Transverse colon (tissue), 4 donors: ENCODE measurements at places on chromosomes 12 and 14. TPM values are rescaled to one million over a fixed set of nuclear protein-coding genes. Genes with fewer than 3 reads are reported as not detected.
A peak's percentile ranks its signal among the peaks of the same experiment; 100 is the strongest.

DNA sequence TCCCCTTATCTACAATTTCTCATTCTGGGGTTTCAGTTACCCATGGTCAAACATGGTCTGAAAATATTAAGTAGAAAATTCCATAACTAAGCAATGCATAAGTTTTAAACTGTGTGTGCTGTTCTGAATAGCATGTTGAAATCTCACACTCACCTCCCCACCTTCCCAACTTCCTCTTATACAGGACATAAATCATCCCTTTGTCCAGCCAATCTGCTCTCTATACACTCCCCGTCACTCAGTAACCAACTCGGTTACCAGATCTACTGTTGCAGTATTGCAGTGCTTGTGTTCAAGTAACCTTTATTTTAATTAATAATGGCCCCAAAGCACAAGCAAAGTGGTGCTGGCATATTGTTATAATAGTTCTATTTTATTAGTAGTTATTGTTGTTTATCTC lies 420.5 kb downstream of the GXYLT1 start:
- H3K4me3 ChIP-seq = no peak overlapping the region
- DNase-seq = no peak
- H3K27me3 ChIP-seq = no peaks in the 10 kb centered on the region
- no peaks in the 10 kb centered on the region for H3K36me3 ChIP-seq
- H3K27ac ChIP-seq = no peak overlapping the region

- no peak for DNase-seq
- no peak overlapping the region for H3K4me3 ChIP-seq
- peaks cover 6% of the 10 kb centered on the region for H3K36me3 ChIP-seq
- H3K27ac ChIP-seq = no peak overlapping the region
- H3K4me1 ChIP-seq = peaks cover 26% of the 10 kb centered on the region
These were observed 1.6 kb downstream of the TMEM260 start for GRCh38 chr14:56581041-56581727.

DNA sequence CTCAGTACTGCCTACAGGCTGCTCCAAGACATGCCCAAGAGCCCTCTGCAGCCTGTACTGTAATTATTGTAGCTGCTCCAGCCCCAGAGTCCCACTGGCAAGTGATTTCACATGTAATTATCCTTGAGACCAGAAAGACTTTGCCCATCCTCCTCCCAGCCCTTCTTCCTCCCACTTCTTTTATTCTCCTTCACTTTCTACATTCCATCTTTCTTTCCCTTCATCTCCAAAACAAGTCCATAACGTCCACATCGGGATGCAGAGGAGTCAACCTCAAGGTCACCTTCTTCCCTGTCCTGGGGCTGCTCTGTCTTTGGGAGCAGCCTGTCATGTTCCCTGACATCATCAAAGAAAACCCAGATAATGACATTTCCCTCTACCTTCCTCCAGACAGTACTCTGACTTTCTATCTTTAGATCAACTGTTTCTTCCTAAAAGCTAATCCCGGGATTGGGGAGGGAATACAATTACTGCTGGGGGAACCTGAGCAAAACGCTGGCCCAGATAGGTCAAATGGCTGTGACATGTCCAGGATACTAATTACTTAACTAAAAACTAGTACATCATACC lies 39.1 kb downstream of the SLC8A3 start:
- no peak overlapping the region for H3K4me3 ChIP-seq
- no peak overlapping the region for H3K27ac ChIP-seq
- DNase-seq = no peak
- no peaks in the 10 kb centered on the region for H3K27me3 ChIP-seq

- H3K27ac ChIP-seq = no peak overlapping the region
- peak overlapping the region; percentile 1 for H3K4me3 ChIP-seq
- peaks cover 13% of the 10 kb centered on the region for H3K4me1 ChIP-seq
These were observed 947 bp upstream of the LRRC9 start for GRCh38 chr14:59918824-59919569.

- no peak overlapping the region for H3K27ac ChIP-seq
- no peaks in the 10 kb centered on the region for H3K36me3 ChIP-seq
- no peak for DNase-seq
- no peaks in the 10 kb centered on the region for H3K4me1 ChIP-seq
These were observed 10.5 kb downstream of the LARP4 start for GRCh38 chr12:50411051-50411660.

DNA sequence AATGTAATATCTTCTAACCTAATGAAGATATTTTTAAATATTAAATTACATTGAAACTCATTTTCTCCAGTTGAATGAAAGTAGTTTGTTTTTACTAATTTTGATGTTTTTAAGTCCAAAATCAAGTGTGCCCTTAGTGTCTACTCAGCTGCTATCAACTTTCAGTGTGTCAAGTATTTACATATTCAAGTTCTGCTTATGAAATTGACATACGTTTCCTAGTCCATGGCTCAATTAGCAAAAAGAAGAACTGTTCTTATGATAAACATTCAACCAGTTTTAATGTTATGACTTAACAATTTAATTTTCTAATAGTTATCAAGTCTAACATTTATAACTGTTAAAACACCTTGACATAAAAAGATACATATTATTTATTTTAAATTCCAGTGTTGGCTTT lies 137.1 kb downstream of the DUSP6 start:
- H3K4me3 ChIP-seq = no peak overlapping the region
- H3K27me3 ChIP-seq = no peaks in the 10 kb centered on the region
- H3K27ac ChIP-seq = no peak overlapping the region
- DNase-seq = no peak

DNA sequence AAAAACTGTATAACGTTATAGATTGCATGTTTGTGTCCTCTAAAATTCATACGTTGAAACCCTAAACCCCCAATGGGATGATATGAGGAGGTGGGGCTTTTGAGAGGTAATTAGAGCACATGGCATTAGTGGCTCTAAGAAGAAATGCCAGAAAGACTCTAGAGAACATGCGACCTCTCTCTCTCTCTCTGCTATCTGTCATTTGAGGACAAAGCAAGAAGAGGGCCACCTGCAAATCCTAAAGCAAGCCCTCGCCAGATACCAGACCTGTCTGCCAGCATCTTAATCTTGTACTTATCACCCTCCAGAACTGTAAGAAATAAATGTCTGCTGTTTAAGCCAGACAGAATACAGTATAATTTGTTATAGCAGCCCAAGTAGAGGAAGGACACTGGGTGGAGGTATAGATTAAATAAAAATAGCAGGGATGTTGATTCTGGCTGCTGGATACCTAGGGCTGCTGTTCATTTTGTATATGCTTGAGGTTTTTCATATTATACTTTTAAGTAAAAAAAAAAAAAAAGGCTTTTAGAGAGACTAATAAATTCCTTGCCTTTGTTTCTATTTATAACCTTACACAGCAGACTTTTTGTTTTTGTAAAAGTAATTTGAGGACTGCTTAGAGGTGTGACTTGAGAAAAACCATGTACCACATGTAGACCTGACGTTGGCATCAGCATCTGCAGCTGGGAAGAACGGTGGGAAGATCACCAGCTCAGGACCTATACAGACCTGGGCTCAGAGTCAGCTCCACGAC lies 26.9 kb downstream of the MOK start:
- DNase-seq = no peak
- H3K36me3 ChIP-seq = no peaks in the 10 kb centered on the region
- H3K27ac ChIP-seq = no peak overlapping the region
- H3K4me1 ChIP-seq = peaks cover 5% of the 10 kb centered on the region
- no peak overlapping the region for H3K4me3 ChIP-seq

DNA sequence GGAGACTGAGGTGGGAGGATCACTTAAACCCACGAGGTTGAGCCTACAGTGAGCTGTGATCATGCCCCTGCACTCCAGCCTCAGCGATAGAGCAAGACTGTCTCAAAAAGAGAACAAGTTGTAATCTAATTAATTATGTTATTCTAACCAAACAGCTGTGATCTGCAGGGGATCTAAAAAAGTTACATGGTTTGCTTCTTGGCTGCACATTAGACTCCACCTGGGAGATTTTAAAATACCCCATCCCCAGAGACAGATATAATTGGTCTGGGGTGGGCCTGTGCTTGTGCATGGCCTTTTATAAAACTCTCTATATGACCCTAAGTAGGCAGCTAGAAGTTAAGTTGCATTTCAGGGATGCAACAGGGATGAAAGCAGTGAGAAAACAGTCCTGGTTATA lies 76.7 kb downstream of the SCAF11 start:
- no peaks in the 10 kb centered on the region for H3K27me3 ChIP-seq
- H3K27ac ChIP-seq = no peak overlapping the region
- no peak overlapping the region for H3K4me3 ChIP-seq
- H3K36me3 ChIP-seq = peaks cover 8% of the 10 kb centered on the region
- DNase-seq = no peak
- peaks cover 3% of the 10 kb centered on the region for H3K4me1 ChIP-seq

GRCh38 chr12:3565985-3566384 lies 75.0 kb downstream of the PRMT8 start:
- DNase-seq = no peak
- H3K4me3 ChIP-seq = no peak overlapping the region
- no peaks in the 10 kb centered on the region for H3K4me1 ChIP-seq
- H3K27ac ChIP-seq = no peak overlapping the region
- H3K36me3 ChIP-seq = no peaks in the 10 kb centered on the region

DNA sequence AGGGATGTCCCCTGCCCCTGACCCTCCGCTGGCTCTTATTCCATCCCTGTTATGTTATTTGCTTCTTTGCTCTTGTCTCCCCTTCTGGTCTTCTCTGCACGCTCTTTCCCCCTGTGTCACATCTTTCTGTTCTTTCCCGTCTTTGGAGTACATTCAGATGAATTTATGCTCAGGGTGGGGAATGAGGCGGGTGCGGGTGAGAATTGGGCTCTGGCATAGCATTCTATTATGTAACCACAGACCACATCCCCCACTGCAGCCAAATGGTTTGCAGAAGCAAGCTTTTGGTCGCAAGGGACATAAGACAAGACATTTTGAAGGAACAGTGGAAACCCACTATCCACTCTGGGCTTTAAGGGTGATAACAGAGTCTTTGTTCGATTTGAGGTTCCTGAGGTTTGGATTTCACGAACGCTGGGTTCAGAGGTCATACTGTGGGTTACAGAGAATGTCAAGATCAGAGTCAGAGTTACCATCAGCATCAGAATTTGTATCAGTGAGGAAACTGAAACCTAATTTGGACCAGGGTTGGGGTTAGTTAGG lies 3.8 kb downstream of the ENDOU start:
- no peak for DNase-seq
- peaks cover 12% of the 10 kb centered on the region for H3K4me1 ChIP-seq
- no peaks in the 10 kb centered on the region for H3K36me3 ChIP-seq
- no peak overlapping the region for H3K4me3 ChIP-seq
- H3K27me3 ChIP-seq = no peaks in the 10 kb centered on the region

- no peaks in the 10 kb centered on the region for H3K27me3 ChIP-seq
- H3K4me3 ChIP-seq = no peak overlapping the region
- DNase-seq = no peak
- H3K4me1 ChIP-seq = no peaks in the 10 kb centered on the region
- peak overlapping the region; percentile 29 for H3K27ac ChIP-seq
- no peaks in the 10 kb centered on the region for H3K36me3 ChIP-seq
These were observed 36.7 kb upstream of the GNG2 start for GRCh38 chr14:51823706-51824105.

GRCh38 chr14:35121026-35121886 lies 534 bp downstream of the PPP2R3C start:
- peak overlapping the region; percentile 96 for H3K27ac ChIP-seq
- H3K27me3 ChIP-seq = no peaks in the 10 kb centered on the region
- peak; percentile 22 for DNase-seq
- peaks cover 3% of the 10 kb centered on the region for H3K36me3 ChIP-seq

- no peaks in the 10 kb centered on the region for H3K27me3 ChIP-seq
- peak overlapping the region; percentile 83 for H3K27ac ChIP-seq
- H3K4me1 ChIP-seq = peaks cover 28% of the 10 kb centered on the region
- no peak overlapping the region for H3K4me3 ChIP-seq
These were observed 204.9 kb downstream of the ZFP36L1 start for GRCh38 chr14:68587931-68588330.

DNA sequence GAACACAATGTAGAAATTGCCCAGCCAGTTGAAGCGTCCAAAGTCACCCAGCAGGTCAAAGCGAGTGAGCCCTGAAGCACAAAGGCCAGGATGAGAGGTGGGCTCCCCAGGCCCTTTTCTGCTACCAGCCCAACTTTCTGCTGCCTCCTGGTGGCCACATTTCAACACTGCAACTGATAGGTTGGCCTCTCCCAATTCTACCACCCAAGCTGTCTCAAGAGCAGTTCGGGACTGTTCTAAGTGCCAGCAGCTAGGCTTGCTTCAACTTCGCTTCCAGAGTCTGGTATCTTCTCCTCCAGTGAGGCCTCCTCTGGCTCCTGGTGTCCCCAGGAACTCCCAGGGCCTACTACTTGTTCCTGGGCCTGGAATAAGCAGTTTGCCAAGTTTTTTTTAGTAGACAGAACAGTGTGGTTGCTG lies 3.4 kb upstream of the DHH start:
- H3K4me1 ChIP-seq = peaks cover 11% of the 10 kb centered on the region
- DNase-seq = peak; percentile 54
- no peaks in the 10 kb centered on the region for H3K36me3 ChIP-seq
- H3K27me3 ChIP-seq = peaks cover 20% of the 10 kb centered on the region
- H3K27ac ChIP-seq = no peak overlapping the region
- H3K4me3 ChIP-seq = no peak overlapping the region

DNA sequence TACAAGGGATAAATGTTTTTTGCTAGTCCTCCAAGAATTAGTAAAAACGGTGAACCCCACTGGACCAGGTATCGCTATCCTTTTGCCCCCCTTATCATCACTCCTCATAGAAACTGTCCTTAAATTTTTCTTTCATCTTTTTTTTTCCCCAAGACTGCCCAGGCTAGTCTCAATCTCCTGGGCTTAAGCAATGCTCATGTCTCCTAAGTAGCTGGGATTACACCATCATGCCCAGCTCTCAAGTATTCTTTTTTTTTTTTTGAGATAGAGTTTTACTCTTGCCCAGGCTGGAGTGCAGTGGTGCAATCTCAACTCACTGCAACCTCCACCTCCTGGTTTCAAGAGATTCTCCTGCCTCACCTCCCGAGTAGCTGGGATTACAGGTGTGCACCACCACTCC lies 9.7 kb downstream of the IRF2BPL start:
- H3K27me3 ChIP-seq = no peaks in the 10 kb centered on the region
- no peak for DNase-seq
- peaks cover 16% of the 10 kb centered on the region for H3K4me1 ChIP-seq
- no peak overlapping the region for H3K4me3 ChIP-seq

DNA sequence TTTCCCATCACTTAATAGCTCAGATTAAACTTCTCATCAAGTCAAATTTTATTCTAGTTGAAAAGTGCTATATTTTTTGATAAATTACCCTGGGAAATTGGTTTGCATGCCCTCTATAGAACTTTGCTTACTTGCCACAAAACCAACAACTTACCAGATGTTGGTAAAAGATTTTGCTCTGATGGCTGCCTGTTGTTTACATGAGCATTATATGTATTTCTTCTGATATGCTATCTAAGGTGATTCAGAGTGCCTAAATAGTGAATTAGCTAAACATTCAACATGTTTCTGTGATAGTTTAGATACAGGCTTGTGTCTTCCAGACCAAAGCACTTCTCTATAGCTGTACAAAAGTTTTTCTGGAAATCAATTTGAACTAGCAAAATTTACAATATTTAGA lies 51.0 kb downstream of the PPM1A start:
- H3K27ac ChIP-seq = no peak overlapping the region
- H3K4me1 ChIP-seq = no peaks in the 10 kb centered on the region
- no peaks in the 10 kb centered on the region for H3K27me3 ChIP-seq
- DNase-seq = no peak
- no peaks in the 10 kb centered on the region for H3K36me3 ChIP-seq

KLRB1 gene
- 1.2 TPM for total RNA-seq

HPD gene
- total RNA-seq = not detected

CNTN1 gene
- total RNA-seq = 0.75 TPM

ZNF385A gene
- total RNA-seq = 17.5 TPM
